CD8-positive, alpha-beta T cell (primary cell): ENCODE measurements at places on chromosomes 5 and 9.

GRCh38 chr5:5978501-5979376 lies 399.6 kb downstream of the MED10 start:
- DNase-seq = no peak

DNA sequence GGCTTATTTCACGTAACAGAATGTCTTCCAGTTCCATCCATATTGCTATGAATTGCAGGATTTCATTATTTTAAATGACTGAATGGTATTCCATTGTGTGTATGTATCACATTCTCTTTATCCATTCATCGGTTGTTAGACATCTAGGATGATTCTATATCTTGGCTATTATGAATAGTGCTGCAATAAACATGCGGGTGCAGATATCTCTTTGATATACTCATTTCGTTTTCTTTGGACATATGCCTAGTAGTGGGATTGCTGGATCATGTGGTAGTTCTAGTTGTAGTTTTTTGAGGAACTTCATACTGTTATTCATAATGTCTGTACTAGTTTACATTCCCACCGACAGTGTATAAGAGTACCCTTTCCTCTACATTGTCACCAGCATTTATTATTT lies 460.5 kb downstream of the MAN2A1 start:
- DNase-seq = no peak

DNA sequence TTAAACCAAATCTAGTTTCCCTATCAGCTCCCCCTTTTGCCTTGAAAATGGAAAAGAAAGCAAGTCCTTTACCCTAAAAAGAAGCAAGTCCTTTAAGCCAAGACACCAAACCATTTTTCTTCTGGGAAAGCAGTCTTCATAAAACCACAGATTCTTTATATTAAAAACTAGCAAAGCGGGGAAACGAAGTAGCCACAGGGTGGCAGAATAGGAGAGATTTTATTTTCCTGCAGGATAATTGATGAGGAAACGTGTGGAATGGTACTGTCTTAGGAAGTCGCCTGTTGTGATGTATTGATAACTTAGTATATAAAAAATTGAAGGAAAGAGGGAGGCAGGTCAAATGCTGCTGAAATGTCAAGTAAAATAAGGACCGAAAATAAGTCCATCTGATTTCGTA lies 41.1 kb downstream of the ZNF883 start:
- no peak for DNase-seq

DNA sequence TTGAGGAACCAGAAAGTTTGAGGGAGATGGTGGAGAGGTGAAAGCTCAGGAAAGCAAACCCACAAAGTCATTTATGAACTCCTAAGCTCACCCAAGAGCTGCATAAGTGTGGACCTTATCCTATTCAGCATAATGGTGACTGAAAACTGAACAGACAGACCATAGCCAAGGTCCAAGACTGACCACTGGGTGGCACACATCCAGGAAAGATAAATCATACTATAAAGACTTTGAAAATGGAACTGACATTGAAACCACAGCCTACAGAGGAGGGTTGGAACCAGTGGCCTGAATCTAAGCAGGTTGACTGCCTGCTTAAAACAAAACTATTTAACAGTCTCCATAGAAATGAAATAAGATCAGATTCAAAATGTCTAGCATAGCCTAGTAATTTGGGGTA lies 121.0 kb upstream of the RGS7BP start:
- no peak for DNase-seq

GRCh38 chr9:124855944-124856765 lies 2.9 kb downstream of the WDR38 start:
- no peak for DNase-seq

DNA sequence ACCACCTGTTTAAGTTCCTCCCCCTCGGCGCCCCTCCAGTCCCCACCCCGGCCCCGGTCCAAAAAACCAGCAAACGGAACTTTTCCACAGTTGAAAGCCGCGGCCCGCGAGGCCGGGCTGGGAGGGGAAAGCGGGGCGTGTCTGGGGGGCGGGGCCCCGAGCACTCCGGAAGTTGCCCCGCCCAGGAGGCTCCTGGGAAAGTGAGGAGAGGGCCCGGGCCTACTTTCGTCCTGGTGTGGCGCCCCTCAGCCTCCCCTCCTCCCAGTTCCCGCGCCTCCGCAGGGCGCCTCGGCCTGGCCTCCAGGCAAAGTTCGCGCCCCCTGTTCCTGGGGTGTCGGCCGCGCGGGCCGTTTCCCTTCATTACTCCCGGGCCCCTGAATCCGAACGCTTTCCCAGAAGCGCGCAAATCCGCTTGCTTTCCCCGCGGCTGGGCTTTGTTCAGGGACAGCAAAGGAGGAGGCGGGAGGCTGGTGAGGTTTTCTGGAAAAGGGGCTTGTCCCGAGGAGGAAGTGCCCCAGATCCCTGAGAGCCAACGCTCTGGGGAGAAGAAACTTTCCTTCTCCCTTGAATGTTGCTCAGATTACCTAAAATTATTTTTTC lies 4.5 kb upstream of the DMRT3 start:
- DNase-seq = no peak

DNA sequence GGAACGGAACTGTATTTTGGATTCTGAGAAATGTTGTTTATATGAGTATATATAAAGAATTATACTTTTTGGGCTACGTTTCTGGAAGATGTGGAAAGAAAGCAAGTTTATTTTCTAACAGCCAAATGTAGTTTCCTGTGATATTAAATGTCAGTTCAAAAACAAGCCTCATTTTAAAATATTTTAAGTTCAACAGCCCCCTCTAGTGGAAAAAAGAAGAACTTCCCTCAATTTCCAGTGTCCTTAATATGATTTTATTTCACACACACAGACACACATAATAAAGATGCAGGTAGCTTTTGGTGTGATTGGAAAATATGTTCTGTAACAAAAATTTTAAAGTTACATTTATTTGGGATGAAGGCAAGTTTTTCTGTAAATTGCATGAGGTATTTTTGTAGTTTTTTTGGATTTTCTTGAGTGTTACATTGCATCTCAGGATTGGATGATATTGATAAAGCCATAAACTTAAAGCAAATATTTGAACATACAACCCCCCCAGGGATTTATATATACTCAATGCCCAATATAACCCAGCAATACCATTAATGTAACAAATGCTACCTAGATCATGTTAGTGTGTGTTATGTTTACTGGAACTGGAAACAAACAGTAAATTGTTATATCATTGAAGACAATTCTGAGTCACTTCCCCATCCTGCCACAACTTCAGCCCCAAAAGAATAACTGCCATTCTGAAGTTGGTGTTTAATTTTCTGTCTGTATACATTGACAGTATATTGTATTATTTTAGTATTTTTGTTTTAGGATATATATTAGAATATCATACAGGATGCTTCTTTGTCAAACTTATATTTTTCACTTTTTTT lies 54.0 kb downstream of the CCDC171 start:
- no peak for DNase-seq

GRCh38 chr5:133605323-133605722 lies 7.0 kb downstream of the FSTL4 start:
- DNase-seq = no peak

- DNase-seq = no peak
Measured at GRCh38 chr5:158990979-158991775, 108.5 kb downstream of the EBF1 start.

- no peak for DNase-seq
Measured at GRCh38 chr5:99879791-99880511, 655.2 kb upstream of the FAM174A start.

- DNase-seq = no peak
Measured at GRCh38 chr5:76257897-76258296, 145.2 kb upstream of the IQGAP2 start.

- no peak for DNase-seq
Measured at GRCh38 chr9:117028103-117028858, 341.2 kb downstream of the TRIM32 start.

DNA sequence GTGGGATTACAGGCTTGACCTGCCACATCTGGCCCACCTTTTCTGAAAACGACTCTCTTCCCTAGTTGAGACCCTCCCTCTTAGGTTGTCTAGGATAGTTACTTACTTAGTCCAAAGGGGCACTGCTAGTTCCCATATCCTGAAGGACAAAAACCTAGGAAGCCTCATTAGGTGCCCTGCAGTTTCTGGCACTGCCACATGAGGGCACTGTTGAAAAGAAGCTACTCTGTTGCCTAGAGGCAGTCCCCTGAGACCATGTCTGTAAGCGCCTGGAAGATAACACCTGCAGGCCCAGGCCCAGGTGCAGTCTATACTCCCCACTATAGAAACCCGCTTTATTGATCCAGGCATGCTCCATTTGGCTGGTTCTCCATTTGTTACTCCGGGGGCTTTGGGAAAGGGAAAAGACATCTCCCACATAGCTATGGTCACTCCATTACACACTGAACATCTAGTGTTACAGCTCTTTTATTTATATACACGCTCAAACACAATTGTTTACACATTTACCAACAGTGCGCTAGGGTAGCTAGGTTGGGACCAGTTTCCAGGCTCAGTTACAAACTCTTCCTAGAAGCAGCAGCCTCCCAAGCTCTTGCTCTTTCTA lies 73.4 kb upstream of the PPARGC1B start:
- no peak for DNase-seq

DNA sequence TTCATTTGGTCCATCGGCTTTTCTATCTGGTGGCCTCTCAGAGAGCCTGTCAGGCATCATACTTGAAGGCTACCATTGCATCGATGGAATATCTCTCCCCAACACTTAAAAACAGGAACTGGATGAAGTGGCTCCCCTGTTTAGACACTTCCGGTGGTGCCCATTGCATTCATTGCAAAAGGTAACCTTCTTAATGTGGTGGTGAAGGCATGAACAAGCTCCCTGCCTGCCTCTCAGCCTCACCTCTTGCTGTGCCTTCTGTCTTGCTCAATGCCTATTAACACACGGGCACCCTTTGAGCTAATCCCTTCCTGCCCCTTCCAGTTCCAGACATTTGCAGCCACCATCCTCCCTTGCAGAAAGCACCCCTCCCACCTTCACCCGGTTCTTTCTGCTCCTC lies 233.1 kb upstream of the MSX2 start:
- DNase-seq = no peak
